ENCODE measurements at places on chromosomes 3 and 15. TPM values are rescaled to one million over a fixed set of nuclear protein-coding genes. Genes with fewer than 3 reads are reported as not detected.
A peak's percentile ranks its signal among the peaks of the same experiment; 100 is the strongest.

The DHX36 gene
- 113 TPM for total RNA-seq

DNA sequence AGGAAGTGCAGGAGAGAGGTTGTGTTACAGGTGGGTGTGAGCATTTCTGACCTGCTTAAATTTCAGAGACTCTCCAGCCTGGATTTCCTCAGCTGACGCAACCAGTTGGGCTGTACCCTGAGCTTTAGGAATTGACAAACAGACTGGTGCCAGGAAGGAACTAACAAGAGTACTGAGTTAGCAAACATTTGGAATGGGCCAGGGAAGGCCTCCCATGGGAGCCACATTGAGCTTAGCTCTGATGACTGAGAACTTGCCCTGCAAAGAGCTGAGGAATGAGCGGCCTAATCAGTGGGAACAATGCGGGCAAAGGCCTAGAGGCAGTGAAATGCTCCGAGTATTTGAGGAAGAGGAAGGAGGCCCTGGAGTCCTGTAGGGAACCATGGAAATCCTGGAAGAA, 254.2 kb downstream of the FEZF2 start:
- no peak for DNase-seq
- no peaks in the 10 kb centered on the region for H3K4me1 ChIP-seq
- no peak overlapping the region for H3K27ac ChIP-seq
- no peak overlapping the region for H3K4me3 ChIP-seq
- no peaks in the 10 kb centered on the region for H3K36me3 ChIP-seq
- H3K27me3 ChIP-seq: no peaks in the 10 kb centered on the region

DNA sequence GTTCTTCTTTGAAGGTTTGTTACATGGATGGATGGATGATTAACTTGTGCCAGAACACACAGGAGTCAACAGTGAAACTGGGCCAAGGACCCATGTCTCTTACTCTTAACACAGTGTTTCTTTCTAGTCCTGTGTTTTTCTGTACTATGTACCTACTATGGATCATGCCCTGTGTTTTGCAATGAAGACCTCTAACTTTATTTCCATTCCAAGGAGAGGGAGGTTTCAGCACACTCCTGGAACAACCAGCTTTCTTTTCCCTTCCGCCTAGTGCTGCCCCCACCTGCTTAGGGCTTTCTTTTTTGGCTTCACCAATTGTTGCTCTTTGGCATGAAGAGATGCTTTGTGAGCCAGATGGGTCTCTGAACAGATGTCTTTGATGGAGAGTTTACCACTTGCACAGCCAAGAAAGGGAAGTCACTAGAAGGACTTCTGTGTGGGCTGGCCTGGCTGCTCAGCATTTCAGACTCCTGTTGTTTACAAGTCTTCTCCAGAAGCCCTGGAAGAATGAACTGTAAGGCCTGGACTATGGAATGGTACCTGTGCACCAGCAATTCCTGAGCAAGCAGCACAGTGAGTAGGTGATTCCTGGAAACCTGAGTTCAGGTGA, 44.5 kb downstream of the SNAPC5 start:
- no peak for DNase-seq
- H3K4me1 ChIP-seq: no peaks in the 10 kb centered on the region
- H3K4me3 ChIP-seq: no peak overlapping the region
- no peaks in the 10 kb centered on the region for H3K36me3 ChIP-seq

- no peak overlapping the region for H3K4me3 ChIP-seq
- no peaks in the 10 kb centered on the region for H3K27me3 ChIP-seq
- peaks cover 83% of the 10 kb centered on the region for H3K4me1 ChIP-seq
- peak overlapping the region; percentile 54 for H3K27ac ChIP-seq
- no peaks in the 10 kb centered on the region for H3K36me3 ChIP-seq
- no peak for DNase-seq
These were observed 42.6 kb downstream of the GOLIM4 start for GRCh38 chr3:168053115-168053514.

DNA sequence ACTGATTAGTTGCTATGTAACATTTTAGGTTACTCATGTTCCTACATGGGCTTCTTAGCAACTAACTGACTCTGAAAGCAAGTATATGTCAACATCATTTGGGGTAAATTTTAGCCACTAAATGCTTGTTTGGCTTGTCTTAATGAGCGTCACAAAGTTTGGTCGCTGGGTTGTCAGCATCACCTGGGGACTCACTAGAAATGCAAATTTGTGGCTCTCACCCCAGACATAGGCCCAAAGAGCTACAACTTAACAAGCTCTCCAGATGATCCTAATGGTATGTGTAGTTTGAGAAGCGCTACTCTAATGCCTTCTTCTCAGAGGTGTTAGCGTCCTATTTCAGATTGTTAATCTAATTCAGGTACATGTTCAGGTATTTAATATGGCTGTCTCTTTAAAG, 32.7 kb upstream of the CPOX start:
- H3K4me3 ChIP-seq: no peak overlapping the region
- no peaks in the 10 kb centered on the region for H3K4me1 ChIP-seq
- no peak for DNase-seq
- H3K36me3 ChIP-seq: no peaks in the 10 kb centered on the region
- H3K27me3 ChIP-seq: no peaks in the 10 kb centered on the region

The MKRN2OS gene
- total RNA-seq: 9.7 TPM

DNA sequence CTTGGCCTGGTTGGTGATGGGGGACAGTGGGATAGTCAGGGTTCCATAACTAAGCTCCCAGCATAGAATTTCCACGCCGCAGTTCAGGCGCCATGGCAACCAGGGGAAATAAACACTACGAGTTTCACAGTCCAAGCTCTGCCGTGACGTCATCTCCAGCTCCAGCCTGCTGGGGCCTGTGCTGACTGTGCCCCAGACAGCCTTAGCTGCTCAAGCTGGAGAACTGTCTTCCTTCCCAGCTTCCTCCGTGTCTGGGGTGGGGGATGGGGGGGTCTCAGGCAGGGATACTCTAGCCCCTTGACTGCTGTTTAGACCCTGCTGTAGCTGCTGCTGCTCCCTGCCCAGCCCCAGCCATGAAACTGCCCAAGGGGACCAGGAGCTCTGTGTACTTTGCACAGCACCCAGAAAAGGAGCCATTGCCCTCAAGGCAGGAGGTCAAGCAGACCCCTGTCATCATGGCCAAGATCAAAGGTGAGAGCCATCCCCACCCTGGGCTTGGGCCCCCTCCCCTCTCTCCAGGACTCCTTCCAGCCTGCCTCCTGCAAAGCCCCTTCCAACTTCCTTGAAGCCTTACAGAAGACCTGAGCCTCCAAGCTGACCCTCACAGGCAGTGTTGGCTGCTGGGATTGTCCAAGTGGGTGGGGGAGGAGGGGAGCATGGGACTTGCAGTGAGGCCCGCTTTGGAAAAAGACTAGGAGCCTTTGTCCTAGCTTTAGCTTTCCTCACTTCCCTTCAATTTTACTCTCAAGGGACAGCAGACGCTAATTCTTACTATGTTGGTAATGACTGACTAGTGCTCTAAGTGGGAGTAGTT, 11.4 kb upstream of the CSPG4 start:
- peak overlapping the region; percentile 76 for H3K27ac ChIP-seq
- no peaks in the 10 kb centered on the region for H3K27me3 ChIP-seq
- peak; percentile 94 for DNase-seq
- H3K4me3 ChIP-seq: no peak overlapping the region
- no peaks in the 10 kb centered on the region for H3K36me3 ChIP-seq

The SYNPR gene
- total RNA-seq: not detected

- no peaks in the 10 kb centered on the region for H3K27me3 ChIP-seq
- no peaks in the 10 kb centered on the region for H3K36me3 ChIP-seq
- no peak overlapping the region for H3K27ac ChIP-seq
- H3K4me3 ChIP-seq: no peak overlapping the region
These were observed 661.4 kb downstream of the RBMS3 start for GRCh38 chr3:29942297-29942696.

DNA sequence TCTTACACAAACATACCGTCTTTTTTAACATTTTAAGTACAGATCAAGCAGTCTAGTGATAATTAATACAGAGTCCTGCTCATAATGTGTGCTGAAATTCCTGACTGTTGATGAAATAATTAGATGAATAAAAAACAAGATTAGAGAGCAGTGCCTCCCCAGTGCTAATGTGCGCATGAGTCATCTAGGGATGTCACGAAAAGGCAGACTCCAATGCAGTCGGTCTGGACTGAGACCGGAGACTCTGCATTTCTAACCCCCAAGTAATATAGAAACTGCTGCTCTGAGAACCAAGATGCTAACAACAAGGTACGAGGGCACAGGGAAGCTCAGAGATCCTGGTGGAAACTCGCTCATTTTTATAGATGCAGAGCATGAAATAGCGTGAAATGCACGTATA, 61.4 kb downstream of the COL8A1 start:
- no peak for DNase-seq
- no peaks in the 10 kb centered on the region for H3K27me3 ChIP-seq
- H3K4me3 ChIP-seq: no peak overlapping the region
- no peak overlapping the region for H3K27ac ChIP-seq
- no peaks in the 10 kb centered on the region for H3K4me1 ChIP-seq
